ENCODE measurements at places on chromosomes 7 and 10. TPM values are rescaled to one million over a fixed set of nuclear protein-coding genes. Genes with fewer than 3 reads are reported as not detected.

The TUBB8 gene
- not detected for total RNA-seq

The PNLIPRP2 gene
- total RNA-seq, result not detected

The UBE2D4 gene
- total RNA-seq, result 11.6 TPM

The GRID2IP gene
- not detected for total RNA-seq

The USP6NL gene
- 19.0 TPM for total RNA-seq

The RET gene
- not detected for total RNA-seq

The SLC16A9 gene
- total RNA-seq, result 0.54 TPM

The SCD gene
- 101 TPM for total RNA-seq

- DNase-seq, result no peak
These were observed 24.4 kb upstream of the ABCB5 start for GRCh38 chr7:20591058-20591457.

GRCh38 chr10:93718937-93719725 is 16.7 kb upstream of the FRA10AC1 start:
- no peak for DNase-seq

- peak; percentile 88 for DNase-seq
These were observed 116.0 kb downstream of the SLIT1 start for GRCh38 chr10:97069576-97070362.

DNA sequence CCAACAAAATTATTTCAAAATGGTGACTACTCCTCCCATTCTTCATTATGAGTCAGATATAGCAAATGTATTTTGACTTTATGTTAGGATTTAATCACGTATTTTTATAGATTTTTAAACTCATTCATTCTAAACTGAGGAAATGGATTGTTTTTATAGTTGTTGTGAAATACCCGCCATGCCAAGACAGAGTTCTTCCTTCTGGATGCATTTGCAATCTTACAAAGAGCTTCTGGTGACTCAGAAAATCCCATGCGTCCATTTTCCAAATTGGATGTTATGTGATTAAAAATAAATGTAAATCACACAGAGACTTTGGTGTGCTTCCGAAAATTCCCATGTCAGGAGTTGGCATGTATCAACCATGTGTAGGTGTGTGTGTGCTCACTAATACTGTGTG is 179.3 kb downstream of the TRIL start:
- DNase-seq, result peak; percentile 71

DNA sequence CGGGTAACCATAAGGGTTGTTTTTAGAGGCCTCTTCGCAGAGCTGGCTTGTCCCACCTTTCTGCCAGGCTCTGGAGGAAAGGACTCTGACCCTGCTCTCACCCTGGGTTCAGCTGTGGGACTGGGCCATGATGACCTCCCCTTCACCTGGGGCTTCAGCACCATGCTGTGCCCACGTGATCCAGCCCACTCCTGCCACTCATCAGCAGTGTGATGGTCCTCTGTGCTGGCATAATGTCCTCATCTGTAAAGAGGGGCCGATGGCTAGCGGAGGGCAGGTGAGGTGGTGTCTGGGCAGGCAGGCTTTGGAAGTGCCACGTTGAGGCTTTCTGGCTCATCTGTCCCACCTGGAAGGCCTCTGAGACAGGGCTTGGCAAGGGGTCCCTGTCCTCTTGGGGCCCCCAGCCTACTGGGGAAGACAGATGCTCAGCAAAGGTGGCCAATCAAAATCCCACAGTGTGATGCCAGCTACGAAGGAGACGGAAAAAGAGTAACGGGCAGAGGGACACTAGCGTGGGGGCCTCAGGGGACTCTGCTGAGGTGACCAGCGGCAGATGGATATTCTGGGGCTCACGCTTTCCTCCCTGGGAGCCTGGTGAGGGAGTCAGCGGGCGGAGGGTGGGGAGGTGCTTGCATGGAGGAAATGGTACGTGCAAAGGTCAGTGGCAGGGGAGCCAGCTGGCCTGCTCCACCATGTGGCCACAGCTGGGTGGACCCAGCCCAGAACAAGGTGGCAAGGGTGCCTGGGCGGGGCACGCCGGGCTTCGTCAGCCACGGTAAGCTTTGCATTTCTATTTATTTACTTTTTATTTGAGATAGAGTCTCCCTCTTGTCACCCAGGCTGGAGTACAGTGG is 5.4 kb downstream of the LRWD1 start:
- no peak for DNase-seq

DNA sequence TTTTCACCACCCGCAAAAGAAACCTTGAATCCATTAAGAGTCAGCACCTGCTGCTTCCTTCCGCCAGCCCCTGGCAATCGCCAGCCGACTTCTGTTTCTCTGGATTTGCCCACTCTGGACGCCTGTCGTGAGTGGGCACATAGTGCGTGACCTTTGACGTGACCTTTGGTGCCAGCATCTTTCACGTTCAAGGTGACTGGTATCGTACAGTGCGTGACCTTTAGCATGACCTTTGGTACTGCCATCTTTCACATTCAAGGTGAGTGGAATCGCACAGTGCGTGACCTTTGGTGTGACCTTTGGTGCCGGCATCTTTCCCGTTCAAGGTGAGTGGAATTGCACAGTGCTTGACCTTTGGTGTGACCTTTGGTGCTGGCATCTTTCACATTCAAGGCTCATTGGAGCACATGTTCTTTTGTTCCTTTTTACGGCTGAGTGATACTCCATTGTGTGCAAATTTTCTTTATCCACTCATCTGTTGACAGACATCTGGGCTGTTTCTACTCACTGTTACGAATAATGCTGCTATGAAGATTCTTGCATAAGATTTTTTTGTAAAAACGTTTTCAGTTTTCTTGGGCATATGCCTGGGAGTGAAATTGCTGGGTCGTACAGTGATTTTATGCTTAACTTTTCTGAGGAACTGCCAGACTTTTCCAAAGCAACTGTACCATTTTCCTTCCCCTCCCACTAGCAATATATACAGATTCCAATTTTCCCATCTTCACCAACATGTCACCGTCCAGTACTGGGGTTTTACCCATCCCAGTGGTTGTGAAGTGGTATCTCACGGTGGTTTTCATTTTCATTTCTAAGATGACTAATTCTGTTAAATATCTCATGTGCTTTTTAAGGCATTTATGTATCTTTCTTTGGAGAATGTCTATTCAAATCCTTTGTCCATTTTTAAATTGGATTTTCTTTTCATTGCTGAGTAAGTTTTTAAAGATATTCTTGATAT is 145.3 kb downstream of the DIP2C start:
- no peak for DNase-seq

DNA sequence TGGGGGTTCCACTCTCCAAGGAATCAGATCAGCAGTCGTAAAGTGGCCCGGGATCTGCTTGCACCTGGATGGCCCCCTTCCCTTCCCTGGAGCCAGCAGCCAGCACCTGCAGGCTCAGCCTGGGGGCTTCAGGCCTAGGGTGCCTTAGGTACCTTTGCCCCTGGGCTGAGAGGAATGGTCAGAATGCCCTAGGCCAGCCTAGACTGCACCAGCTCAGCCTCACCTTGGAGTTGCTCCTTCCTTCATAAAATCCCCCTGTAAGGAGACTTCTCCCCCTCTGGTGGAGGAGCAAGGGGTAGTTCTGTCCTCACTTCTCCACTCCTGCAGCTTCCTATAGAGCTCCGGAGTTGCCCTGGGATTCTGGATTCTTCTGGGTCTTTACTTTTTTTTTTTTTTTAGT is 32.4 kb upstream of the LBX1 start:
- DNase-seq, result no peak

DNA sequence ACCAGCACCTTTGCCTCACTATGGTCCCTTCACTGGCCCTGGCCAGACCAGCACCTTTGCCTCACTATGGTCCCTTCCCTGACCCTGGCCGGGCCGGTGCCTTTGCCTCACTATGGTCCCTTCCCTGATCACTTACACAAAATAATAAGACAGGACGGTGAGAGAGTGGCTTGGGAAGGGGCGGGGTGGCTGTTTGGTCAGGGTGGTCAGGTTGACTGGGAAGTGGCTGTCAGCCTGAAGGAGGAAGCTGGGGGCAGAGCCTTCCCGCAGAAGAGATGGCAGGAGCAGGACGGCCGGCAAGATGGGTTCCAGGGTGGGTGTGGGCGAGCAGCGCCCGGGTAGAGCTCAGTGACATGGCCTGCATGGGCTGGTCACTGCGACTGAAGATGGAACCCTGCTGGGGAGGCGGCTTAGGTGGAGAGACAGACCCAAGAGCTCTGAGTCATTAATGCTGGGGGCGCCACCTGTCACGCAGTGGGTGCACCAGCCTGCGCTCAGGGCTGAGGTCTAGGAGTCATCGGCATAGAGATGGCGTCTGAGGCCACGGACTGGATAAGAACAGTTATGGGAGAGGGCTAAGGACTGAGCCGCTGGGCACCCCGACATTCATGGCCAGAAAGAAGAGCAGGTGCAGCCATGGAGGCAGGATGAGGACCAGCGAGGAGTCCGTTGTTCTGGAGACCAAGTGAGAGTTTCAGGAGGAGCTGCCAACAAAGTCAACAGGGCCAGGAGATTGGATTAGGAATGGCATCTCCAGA is 91.8 kb downstream of the CHST15 start:
- no peak for DNase-seq

GRCh38 chr10:87058171-87058570 is 36.5 kb downstream of the GLUD1 start:
- no peak for DNase-seq

DNA sequence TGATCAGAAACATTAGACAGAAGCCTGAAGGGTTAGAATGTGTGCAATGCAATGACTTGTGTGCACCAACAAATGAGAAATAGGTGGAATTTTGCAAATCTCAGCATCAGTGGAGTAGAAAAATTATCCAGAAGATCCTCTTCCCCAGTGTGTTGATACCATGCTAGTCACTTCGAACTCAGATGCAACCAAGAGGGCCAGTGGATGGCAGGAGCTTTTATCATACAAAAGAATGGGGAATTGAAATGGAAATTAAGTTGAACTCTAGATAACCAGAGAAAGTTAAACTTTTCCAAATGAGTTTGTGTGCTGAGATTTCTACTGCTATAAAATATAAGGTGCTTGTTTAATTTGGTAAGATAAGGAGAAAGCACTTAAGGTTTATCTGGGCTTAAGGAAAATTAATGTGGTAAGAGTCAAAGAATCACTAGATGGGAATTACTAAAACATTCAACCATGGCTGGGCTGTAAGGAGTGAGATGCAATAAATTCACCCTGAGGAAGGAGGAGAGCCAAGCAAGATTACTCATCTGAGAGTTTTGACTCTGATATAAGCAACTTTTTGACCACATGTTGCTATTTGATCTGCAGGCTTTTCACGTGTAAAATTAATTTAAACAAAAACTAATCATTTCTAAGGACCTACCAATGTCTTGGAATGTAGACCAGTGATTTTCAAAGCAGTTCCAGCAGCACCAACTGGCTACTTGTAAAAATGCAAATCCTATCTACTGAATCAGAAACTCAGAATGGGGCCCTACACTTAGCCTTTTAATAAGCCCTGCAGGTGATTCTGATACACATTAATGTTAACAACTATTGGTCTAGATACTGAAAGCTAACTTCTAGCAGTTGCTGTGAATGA is 113.2 kb downstream of the CDC14C start:
- DNase-seq, result no peak

DNA sequence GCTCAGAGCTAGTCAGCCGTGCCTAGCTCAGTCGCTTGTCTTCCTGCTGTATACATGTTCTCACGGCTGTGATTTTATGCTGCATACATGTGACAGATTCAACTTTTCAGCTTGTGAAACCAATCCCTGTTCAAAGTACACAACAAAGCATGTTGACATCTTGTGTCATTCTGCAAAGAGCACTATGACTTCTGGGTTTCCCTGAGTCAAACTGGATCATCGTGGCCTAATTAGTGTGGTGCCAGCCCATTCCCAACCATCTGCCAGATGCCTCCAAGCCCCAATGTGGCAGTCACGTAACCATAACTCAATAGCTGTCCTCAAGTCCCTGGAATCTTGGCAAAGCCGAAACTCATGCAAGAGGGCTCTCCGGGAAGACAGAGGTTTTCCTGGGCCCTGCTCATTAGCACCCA is 144.8 kb downstream of the MYOF start:
- DNase-seq, result no peak

DNA sequence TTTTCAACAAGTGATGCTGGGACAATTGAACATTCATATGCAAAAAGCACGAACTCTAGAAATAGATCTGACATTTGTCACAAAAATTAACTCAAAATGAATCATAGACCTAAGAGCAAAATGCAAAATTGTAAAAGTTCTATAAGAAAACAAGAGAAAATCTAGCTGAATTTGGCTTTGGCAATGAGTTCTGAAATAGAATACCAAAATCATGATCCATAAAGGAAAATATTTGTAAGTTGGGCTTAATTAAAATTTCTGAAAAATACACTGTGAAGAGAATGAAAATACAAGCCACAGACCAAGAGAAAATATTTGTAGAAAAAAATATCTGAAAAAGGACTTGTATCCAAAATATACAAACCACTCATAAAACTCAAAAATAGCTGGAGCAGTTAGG is 698.8 kb upstream of the CELF2 start:
- no peak for DNase-seq

DNA sequence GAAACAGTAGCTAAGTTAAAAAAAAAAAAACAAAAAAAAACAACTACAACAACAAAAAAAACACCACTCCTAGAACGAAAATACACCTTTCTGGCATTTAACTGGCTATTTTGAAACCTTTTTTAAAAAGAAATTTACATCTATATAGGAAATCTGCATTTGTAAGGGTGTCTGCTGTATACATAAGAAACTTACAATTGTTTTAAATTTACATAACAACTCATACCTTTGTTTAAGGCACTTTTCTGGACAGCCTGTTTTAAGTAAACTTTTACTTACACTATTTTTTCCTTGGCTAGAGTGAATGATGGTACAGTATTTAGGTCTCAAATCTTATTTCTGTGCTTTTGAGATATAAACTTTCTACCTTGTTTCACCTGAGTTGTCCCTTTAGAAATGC is 34.0 kb upstream of the PAPSS2 start:
- no peak for DNase-seq

DNA sequence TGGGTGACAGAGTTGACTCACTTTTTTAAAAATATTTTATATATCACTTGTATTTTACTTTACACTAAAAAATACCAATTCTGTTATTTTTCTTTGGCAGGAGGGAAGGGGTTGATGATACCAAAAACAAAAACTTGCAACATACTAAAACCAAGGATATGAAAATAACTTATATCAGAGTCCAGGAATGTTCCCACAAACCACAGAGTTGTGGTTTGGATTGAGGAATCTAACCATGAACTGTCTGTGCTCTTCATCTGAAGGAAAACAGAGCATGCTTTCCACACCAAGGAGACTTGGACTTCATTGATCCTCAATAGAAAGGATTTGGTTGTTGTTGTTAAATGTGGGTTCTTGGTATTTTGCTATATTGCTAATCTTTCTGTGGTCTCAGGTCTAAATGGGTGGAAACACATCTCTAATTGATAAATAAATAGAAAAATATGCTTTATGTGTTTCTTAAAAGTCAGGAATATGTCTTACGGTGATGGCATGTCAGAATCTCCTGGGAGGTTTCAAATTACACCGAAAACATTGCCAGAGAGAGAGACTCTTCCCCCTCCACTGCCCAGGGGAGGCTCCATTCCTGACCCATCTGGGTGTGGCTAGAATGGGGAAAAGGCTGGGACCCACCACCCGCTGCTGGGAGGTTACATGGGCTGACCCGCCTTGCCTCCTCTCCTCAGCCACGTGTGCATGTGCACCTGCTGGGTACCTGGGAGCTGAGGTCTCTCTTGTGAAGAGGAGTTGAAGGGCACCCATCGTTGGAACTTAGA is 46.9 kb upstream of the STK17A start:
- DNase-seq, result peak; percentile 82

- DNase-seq, result no peak
These were observed 67.9 kb downstream of the RNLS start for GRCh38 chr10:88515235-88515634.

- no peak for DNase-seq
These were observed 6.4 kb downstream of the AGMO start for GRCh38 chr7:15555381-15555859.

GRCh38 chr7:508461-509170 is 11.0 kb downstream of the PDGFA start:
- no peak for DNase-seq
